Adipocyte (in vitro differentiated cells): ENCODE measurements at places on chromosomes 16 and 17.

DNA sequence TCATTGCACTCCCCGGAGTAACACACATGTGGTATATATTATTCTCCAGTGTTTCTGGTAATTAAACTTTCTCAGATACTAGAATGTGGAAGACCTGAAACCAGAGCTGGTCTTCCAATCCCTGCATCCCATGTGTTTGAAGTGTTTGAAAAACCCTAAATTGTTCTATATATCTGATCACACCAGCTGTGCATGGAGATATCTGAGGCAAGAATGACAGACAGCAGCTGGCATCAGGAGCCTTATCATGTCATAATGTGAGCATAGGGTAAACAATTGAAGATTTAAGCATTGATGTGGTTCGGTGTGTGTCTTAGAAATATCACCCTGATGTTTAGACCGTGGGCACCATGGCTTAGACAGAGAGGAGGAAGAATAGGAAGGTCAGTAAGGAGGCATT lies 251.0 kb downstream of the CDH11 start:
- DNase-seq, result no peak

GRCh38 chr16:27385398-27385797 lies 16.6 kb upstream of the IL21R start:
- DNase-seq, result no peak

GRCh38 chr16:86979984-86980553 lies 337.1 kb downstream of the C16orf95 start:
- DNase-seq, result no peak

- DNase-seq, result no peak
Measured at GRCh38 chr16:65716737-65717700, 595.2 kb upstream of the CDH11 start.

GRCh38 chr16:55010492-55011160 lies 80.0 kb downstream of the IRX5 start:
- peak; percentile 7 for DNase-seq

GRCh38 chr16:11514283-11514682 lies 72.4 kb downstream of the LITAF start:
- no peak for DNase-seq

DNA sequence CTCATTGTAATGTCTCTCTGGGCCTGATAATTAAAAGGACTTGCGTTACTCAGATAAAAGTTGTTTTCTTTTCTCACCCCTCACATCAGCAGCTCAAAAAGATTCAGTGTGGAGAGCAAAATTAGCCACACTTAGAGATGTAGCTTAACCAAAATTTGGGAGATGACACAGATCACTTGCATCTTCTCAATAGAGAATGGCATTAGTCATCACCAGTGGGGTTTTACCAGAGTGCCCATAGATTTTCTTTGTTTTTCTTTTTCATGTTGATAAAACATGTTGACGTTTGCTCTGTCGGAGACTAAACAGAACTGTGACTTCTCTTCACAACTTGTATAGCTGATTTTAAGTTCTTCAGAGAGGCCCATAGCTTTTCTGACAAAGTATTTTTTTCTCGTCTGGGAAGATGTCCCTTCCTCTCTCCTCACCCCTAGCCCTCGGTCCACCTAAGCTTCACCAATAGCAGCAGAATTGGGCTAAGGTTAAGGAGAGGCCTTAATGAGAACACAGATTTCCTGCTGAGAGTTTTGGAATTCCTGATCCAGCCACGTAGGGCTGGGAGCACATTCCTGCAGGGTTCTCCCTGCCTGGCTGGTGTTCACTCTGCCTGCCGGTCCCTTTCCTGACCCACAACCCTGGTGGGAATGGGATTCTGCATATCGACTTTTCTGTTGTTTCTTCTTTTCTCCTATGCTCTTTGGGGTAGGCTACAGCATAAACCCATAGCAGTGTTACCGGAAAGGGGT lies 92.6 kb downstream of the CACNG3 start:
- no peak for DNase-seq

- no peak for DNase-seq
Measured at GRCh38 chr17:79650283-79650682, 39.4 kb upstream of the RBFOX3 start.

DNA sequence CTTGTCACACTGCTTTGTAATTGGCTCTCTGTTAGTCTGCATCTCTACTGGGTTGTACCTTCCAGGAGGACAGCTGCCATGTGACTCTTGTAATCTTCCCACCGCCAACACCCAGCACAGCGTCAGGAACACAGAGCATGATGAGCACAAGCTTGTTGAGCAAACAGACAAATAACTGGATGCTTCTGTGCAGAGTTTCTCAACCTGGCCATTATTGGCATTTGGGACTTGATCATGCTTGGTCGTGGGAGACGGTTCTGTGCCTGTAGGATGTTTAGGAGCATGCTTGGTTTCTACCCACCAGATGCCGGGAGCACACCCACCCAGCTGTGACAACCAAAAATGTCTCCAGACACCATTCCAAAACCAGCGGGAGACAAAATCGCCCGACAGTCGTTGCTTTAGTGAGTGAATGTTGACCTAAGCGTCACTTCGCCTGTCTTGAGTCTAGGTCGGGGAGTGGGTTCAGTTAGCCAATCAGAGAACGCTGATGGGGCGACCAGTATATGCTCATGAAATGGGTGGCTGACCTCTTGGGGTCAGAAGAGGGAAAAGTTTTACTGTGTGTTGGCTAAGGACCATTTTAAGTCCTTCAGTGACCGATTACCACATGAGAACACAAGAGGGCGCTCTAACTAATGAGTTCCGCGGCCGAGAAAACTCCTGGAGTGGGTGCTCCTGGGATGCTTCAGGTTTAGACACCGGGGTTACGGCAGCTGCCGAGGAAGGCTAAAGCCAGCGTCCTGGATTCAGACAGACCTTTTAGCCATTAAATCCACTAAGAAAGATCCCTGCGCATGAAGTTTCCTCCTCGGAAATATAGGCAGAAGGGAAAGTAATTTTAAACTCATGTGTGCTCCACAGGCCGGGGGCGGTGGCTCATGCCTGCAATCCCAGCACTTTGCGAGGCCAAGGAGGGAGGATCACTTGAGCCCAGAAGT lies 57.8 kb upstream of the TEX2 start:
- peak; percentile 93 for DNase-seq

GRCh38 chr16:16186820-16187219 lies 36.5 kb downstream of the ABCC6 start:
- no peak for DNase-seq

DNA sequence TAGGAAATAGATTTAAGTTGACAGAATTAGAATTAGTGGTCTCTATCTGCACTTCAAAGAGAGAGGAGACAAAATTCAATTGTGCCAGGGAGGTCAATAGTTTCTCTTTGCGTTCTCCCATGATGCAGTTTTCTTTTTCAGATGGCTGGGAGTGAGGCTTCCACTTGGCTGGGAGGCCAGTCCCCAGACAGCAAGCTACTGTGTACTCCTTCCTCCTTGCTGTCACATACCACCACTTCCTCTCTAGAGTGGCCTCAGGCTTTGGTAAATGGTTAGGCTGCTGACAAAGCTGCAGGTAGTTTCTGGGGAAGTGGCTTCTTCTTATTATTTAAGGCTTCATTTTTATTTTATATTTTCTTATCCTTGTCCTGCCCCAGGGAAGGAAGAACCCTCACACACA lies 106.2 kb upstream of the HS3ST4 start:
- no peak for DNase-seq

- peak; percentile 77 for DNase-seq
Measured at GRCh38 chr17:16353317-16354174, at the start of gene CENPV. Gene CENPV, minus strand, starts transcription at chr17:16353469. Its CDS starts 33 bp downstream, at chr17:16353436.

DNA sequence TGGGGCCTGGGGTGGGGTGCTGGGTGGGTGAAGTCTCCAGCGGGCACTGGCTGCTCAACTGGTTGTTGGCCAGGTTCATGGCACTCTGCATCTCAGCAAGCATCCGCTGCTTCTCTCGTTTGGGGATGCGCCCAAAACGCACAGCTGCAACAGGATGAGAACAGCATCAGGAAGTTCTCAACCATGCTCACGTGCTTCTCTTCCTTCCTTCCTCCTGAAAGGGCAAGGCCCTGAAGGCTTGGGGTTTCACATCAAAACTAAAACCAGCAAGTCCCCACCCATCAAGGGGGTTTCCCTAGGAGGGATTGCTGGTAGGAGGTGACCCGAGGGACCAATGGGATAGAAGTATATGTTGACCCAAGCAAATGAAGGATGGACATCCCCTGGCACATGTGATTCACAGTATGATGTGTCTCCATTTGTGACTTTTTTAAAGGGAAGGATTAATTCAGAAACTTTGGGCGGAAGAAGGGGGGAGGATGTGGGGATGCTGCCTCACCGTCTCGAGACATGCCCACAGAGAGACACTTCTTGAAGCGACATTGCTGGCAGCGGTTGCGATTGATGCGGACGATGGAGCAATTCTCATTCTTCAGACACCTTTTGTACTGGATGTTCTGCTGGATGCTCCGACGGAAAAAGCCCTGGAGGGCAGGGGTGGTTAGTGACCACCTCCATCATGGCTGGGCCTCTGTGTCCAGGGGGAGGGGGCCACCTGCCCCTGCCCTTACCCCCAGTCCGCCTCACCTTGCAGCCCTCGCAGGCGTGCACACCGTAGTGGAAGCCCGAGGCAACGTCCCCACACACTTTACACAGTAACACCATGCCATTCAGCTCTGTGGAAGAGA lies 4.2 kb downstream of the NR1D1 start:
- no peak for DNase-seq

- DNase-seq, result peak; percentile 21
Measured at GRCh38 chr17:59688008-59688407, 19.2 kb downstream of the PTRH2 start.

DNA sequence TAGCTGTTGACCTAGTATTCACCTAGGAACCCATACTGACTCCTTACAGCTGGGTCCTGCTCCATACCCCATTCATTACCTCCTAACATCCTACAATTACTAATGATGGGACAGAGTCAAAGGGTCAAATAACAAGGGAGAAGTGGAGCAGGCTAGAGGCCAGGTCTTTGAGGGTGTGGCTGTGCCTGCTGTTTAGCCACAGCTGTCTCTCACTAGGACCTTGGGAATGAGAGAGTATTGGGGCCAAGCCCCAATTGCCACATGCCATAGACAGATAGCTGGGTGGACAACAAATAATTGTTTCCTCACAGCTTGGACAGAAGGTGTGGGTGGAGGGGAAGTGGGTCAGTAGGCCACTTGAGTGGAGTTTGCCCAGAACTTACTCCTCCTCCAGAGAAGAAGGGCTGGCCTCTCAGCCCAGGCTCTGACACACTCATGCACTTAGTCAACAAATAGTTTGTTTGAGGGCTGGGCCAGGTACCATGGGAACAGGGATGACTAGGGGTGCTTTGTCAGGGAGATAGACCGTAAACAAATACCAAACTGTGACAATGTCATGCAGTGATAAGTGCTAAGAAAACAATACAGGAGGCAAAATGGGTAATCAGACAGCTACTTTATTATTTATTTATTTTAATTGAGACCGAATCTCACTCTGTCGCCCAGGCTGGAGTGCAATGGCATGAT lies 10.2 kb upstream of the CENPT start:
- peak; percentile 88 for DNase-seq

- DNase-seq, result peak; percentile 96
Measured at GRCh38 chr17:1714980-1715802, 5.0 kb upstream of the TLCD2 start.

DNA sequence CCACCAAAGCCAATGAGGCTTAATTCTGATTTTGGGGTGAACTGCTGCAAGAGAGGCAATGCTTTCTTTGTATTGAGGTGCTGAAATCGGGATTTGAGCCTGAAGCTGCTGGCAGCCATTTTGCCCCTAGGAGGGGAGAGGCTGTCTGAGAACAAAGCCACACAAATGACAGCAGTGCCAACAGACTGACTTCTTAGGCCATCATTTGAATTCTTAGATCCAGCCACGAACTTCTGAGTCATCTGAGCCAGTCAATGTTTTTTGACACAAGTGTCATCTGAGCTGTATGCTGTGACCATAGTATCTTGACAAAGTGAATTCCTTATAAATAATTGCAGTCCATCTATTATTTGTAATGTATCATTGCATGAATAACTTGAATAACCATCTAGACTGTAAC lies 29.0 kb downstream of the HYDIN start:
- no peak for DNase-seq

DNA sequence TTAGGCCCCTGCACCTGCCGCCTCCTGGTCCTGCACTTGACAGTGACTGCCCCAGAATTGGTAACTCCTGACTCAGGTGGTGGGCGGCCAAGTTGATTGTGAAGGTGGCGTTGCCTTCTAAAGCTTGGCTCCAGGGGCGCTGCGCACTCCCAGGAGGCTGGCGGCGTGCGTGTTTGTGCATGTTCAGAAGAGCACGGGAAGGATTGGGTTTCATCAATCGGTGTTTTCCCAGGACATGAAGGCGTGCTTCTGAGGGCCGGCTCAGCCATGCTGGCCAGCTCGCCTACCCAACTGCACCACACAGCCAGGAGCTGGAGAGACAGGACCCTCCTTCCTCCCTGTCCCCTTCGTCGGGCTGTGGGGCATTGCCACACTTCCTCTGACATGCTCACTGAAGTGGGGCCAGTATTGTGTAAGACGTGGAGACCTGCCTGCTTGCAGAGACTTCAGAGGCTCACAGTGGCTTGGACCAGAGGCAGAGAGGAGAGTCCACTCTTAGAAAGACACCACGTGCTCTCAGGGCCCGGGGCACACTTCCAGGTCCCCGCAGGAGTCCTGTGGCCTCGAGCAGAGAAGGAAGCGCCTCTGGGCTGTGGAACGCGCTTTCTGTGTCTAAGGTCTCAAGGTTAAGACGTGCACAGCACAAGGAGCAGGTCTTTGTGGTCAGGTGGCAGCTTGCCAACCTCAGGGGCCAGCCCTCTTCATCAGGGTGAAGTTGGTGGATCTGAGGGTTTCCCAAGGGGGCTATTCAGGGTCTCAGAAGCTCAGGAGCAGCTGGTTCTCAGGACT lies 2.8 kb downstream of the RAB40C start:
- DNase-seq, result peak; percentile 28

- no peak for DNase-seq
Measured at GRCh38 chr16:50254072-50254471, 12.3 kb upstream of the ADCY7 start.

- no peak for DNase-seq
Measured at GRCh38 chr17:7656958-7657609, 6.4 kb downstream of the ATP1B2 start.

- no peak for DNase-seq
Measured at GRCh38 chr16:63467513-63467912, 1431.3 kb upstream of the CDH8 start.

DNA sequence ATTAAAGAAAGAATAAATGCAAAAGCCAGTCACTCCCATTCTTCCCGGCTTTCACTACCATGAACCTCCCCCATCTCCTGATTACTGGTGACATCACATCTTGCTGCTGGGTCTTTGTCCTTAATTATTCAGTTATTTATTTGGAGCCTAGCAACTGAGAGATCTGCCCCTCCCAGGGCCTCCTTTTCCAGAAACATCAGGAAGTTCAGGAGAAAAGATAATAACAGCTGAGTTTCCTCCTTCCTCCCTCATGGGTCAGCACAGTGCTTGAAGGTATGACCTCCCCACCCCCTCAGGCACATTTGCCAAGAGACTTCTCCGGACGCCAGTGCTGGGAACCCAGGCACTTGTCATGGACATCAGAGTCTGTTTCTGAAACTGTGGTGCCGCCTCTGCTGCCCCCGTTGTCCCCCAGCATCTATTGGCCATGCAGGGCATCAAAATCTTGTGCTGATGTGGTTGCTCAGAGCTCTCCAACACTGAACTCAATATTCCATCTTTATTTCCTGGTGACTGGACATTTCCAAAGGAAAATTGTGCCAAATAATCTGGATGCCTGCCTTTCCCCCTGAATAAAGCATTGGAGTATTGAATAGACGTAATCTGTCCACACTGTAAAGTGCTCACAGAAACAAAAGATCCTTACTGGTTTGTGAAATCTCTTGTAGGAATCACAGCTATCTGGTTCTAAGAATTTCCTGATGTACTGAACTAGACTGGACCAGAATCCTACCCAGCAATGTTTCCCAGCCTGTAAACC lies 71.8 kb downstream of the ZNF18 start:
- no peak for DNase-seq

GRCh38 chr17:4345581-4346252 lies 20.8 kb downstream of the UBE2G1 start:
- no peak for DNase-seq
